ENCODE measurements at places on chromosomes 12 and 14. TPM values are rescaled to one million over a fixed set of nuclear protein-coding genes. Genes with fewer than 3 reads are reported as not detected.

ASCL1 gene
- not detected for total RNA-seq

CARMIL3 gene
- 1.1 TPM for total RNA-seq

SLC48A1 gene
- 31.1 TPM for total RNA-seq

DNA sequence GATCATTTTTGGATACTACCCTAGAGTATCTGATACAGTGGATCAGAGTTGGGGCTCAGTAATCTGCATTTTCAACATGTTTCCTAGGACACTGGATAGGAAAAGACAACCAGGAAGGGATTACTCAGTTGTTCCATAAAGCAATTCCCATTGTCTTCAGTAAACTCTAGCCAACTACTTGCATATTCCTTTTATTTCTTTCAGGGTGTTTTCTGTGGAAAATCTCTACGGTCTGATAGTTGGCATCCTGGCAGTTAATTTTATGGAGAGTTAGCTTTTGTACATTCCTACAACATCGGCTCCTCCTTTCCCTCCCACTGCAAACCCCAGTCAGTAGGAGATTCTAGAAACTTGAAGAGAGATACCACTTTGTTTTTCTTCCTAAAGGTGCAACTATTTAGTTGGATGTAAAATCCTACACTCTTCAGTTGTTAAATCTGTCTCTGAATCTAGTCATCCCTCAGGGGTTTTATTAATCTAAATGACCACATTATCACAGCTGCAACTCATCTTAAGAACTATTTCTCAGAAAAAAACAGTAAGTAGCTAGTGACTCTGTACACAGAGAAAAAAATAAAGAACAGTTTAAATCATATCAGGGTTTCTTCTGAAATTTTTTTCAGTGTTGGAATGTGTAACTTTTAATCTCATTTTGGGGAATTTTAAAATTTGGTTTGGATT lies 103.9 kb downstream of the PDE3A start:
- DNase-seq: no peak

IL31 gene
- total RNA-seq: not detected

GRCh38 chr14:99753225-99754140 lies 39.7 kb upstream of the EML1 start:
- DNase-seq: no peak

NINJ2 gene
- total RNA-seq: 10.9 TPM

ABCD4 gene
- total RNA-seq: 32.3 TPM

WASHC4 gene
- 17.5 TPM for total RNA-seq

MYO1H gene
- total RNA-seq: not detected

SLC38A4 gene
- total RNA-seq: 0.08 TPM

ARHGEF40 gene
- 20.0 TPM for total RNA-seq

DNA sequence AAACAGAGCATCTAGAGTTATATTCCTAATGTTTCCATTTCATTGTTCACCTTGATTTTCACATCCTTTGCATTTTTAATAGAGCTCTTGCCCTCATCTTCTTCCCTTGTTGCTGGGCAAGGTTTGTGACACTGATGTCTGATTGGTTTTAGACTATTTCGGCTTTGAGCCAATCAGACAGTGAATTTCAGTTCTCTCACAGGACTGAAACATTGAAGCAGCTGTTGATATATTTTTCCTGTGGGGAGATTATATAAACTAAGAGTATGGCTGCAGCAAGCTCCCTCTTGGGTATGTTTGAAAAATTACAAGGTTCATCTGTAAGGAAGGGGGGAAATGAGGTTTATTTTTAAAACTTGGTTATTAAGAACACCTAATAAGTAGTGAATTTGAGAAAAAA lies 51.2 kb downstream of the ATF7IP start:
- peak; percentile 46 for DNase-seq

GDF11 gene
- total RNA-seq: 2.0 TPM

DNA sequence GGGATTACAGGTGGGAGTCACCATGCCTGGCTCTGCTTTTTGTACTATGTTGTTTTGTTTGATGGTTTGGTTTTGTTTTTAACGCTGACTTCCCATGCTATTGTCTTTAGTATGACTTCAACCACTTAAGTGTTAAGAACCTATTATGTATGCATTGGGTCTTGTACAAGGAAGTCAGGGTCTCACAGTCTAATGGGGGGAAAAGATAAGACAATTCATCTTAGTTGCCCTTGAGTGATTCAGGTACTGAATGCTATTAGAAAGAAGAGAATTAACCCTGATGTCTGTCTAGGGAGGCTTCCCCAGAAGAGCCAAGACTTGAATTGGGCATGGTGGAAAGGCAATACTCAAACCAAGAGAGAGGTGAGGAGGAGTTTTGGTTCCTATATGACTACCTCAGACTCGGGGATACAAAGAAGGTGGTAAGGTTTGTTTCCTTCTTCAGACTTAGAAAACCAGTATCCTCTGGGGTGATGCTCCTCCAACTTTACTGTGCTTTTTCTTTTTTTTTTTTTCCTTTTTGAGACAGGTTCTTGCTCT lies 64.6 kb downstream of the SUSD6 start:
- DNase-seq: no peak

DNA sequence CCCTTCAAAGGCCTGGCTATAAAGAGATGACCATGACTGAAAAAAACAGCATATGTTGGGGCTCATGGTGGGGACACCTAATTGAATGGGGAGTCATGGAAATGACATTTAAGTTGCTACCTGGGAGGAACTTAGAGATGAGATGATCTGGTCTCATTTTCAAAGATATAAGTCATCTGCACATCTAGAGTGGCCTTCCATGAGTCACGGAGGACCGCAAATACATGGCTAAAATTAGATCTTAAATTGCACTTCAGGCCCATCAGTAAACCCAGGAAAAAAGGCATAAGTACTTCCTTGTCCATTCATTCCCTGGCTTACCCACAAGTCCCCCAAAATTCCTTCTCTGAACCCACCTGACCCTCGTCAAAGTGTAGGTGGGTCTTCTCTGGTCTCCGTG lies 53.4 kb downstream of the SPTB start:
- DNase-seq: no peak

GRCh38 chr14:70776197-70776596 lies 33.1 kb downstream of the MAP3K9 start:
- DNase-seq: no peak

CDCA3 gene
- 95.5 TPM for total RNA-seq

DNA sequence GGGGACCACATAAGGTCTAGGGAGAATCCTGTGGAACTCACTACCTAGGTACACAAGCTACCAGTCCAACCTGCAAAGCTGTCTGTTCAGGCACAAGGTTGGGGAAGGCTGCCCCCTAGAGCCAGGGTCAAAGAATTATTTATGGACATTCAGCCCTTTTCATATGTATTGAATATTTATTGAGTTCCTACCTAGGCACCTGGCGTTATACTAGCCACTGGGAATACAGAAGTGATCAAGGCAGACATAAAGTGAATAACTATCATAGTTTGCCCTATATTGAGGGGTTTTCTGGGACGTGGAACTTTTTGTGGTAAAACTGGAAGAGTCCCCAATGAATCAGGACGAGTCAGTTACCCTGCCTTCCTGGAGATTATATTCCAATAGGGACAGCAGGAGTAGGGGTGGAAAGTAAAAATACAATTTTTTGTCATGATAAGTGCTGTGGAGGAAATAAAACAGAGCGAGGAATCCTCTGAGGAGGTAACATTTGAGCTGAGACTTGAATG lies 5.8 kb upstream of the SLC48A1 start:
- peak; percentile 85 for DNase-seq

DNA sequence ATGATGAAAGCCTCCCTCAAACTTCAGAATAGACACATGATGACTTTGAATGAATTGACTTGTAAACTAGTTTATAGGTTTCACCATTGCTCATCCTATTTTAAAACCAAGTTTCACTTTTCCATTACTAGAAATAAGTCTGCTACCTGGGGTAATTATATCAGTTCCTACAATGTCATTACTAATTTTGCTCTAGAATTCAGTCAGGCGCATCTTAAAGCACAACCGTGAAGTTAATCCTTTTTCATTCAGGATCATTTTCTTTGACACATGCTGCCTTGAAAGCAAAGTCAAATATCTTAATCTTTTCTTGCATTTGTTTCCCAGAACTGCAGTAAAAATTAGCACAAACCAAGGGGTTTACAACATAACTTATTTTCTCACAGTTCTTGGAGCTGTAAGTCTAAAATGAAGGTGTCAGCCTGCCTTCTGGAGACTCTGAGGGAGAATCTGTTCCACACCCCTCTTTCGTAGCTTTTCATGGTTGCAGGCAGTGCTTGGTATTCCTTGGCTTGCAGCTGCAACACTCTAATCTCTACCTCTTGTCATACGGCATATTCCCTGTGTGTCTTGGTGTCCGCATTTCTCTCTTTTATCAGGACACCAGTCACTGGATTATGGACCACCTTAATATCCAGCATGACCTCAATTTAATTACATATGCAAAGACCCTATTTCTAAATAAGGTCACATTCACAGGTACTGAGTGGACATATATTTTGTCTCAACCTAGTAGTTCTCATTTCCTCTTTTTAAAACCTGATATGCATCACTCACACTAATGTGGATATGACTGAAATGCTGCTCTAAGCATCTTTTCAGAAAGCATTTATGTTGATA lies 114.3 kb upstream of the PDZRN4 start:
- no peak for DNase-seq

GRCh38 chr14:39102265-39102968 lies 618 bp downstream of the SEC23A start:
- peak; percentile 73 for DNase-seq

KCNJ8 gene
- not detected for total RNA-seq
